ENCODE measurements at places on chromosomes 2 and 18.

DNA sequence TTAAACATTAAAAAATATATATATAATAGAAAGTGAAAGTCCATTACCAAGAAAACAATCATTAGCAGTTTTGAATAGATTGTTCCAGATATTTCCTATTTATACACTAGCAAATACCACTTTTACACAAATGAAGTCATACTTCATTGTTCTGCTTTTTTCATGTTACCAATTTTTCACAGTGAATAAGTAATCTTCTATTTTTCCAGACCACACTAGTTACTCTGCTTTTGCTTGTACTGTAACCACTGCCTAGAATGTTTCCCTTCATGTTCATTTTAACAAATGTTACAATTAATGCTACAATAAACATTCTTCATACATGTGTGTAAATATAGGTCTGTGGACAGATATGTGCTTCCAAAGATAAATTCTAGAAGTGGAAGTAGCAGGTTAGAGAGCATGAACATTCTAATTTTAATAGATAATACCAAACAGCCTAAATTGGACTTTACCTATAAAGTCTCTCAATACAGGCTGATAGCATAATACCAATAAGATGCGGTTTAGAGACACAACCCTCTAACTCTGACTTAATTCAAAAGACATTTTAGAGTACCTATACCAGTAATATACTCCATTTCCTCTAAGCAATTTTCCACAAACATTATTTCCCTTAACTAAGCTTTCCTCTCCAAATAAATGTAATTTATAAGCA is 17.0 kb downstream of the ITSN2 start:
- no peak for DNase-seq

GRCh38 chr2:215711471-215712034 is 275.7 kb upstream of the FN1 start:
- no peak for DNase-seq

- no peak for DNase-seq
These were observed 23.8 kb downstream of the THAP4 start for GRCh38 chr2:241613017-241613780.

- DNase-seq = no peak
These were observed 76.4 kb upstream of the CNGA3 start for GRCh38 chr2:98269830-98270229.

DNA sequence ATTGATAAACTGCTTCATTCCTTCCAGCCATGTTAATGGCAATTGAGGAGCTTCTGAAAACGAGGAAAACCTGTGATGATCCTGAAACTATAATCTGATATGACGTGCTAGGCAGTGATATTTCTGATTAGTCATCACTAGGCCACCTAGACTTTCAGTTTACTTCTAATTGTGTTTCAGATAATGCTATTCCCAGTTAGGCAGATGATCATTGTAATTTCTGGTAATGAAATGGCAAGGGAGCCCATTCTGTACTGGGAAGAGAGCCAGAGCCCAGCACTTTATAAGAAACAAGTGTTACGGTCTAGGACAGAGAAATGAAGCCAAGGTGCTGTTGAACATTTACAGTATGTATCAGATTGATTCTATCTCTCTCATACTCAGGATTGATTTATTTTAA is 106.2 kb downstream of the CPO start:
- no peak for DNase-seq

DNA sequence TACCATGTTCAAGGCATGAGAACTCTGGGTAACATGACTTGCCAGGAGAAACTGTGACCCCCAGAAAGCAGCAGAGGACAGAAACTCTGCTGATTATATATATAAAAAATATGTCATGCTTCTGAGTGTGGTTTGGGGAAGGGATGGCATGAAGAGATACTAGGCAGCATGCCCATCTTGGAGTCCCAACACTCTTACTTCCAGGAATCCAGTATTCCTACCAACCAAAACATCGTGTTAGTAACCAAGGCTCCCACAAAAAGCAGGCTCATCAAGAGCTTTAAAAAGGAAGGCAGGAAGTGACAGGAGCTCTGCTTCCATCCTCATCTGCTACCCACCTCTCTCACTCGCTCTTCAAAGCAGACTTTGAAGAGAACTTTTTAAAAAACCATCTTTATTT is 31.6 kb upstream of the TWIST2 start:
- DNase-seq = no peak
